ENCODE measurements at places on chromosomes 1 and 21.

- DNase-seq = no peak
These were observed 51.8 kb upstream of the INSL5 start for GRCh38 chr1:66852870-66853269.

- DNase-seq = no peak
These were observed 19.4 kb downstream of the NEK7 start for GRCh38 chr1:198176179-198176578.

DNA sequence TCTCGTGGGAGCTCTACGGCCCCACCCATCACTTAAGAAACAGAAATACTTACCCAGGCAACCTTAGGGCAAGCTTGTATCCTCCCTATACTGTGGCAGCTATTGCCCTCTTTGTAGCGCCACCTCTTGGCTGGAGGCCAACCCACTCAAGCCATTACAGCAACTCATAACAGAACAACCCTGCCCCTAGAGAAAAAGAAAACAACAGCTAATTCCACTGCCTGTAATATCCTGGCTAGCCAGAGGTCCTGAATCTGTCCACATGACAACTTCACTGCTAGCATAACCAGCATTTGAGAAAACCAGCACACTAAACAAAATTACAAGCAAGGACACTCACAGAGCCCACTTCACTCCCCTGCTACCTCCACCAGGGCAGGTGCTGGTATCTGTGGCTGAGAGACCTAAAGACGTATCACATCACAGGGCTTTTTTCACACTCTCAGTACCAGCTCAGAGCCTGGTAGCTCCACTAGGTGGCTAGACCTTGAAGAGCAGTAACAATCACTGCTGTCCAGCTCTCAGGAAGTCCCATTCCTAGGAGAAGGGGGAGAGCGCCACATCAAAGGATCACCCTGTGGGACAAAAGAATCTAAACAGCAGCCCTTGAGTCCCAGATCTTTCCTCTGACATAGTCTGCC lies 14.5 kb upstream of the MX1 start:
- no peak for DNase-seq

GRCh38 chr1:33387625-33388024 lies 43.3 kb downstream of the PHC2 start:
- no peak for DNase-seq

DNA sequence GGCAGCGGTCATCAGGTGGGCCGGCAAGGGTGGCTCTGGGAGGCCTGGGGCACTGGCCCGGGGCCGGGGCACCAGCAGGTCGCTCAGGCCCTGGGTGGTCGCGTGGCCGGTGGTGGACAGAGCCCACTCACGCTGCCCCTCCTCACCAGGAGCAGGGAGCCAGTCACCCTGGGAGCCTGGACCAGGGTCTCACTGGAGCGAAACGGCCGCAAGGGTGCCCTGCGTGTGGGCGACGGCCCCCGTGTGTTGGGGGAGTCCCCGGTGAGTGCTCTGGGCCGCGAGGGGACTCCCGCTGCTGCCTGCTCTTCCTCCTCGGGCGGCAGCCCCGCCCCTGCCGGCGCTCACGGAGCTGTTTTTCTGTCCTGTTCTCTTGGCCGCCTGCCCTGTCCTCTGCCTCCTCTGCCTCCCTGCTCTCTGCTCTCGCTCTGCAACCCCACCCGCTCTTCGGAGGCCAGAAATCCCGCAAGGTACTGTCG lies 23.5 kb downstream of the RNF223 start:
- no peak for DNase-seq

- no peak for DNase-seq
These were observed 330.6 kb downstream of the DSCAM start for GRCh38 chr21:40516335-40516734.

GRCh38 chr1:95352767-95353166 lies 118.8 kb downstream of the RWDD3 start:
- no peak for DNase-seq

- no peak for DNase-seq
These were observed 57.3 kb downstream of the HS2ST1 start for GRCh38 chr1:86971778-86972177.

DNA sequence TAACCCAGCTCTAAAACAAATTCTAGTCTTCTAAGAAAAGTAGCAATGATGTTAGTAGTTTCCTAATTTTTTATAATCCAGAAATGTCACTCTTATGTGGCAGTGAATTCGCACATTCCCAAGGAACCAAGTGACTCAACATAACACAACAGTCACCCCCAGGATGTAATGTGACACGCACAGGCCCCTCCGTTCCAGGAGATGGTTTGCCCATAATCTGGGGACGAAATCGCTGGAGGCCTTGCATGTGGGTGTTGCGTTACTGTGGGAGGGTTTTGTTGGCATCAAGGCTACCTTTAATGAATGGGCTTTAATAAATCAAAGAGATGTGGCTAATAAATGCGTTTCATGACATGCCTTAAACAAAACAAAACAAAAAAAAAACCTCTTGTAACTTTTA lies 50.9 kb downstream of the EVA1C start:
- no peak for DNase-seq

DNA sequence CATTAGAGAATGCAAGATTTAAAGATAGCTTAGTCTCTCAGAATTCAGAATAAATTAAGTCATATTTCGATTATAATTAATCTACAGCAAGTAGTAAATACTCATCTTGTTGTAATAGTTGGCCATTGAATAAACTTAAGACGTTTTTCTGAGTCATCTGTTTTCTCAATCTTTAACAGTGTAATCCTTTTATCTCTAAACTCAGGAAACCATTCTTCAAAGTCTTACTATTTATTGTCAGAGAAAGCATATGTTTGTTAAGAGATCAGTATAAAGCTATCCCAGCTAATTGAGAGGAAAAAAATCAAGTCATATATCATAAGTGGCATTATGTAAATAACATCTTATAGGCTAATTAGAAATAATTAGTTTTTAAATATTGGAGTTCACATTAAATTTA lies 201.2 kb upstream of the ADAMTS5 start:
- no peak for DNase-seq

GRCh38 chr1:37485902-37486679 lies 11.7 kb downstream of the ZC3H12A start:
- DNase-seq = no peak

All from stimulated activated CD8-positive, alpha-beta memory T cell treated with anti-CD3 and anti-CD28 coated beads, Interleukin-4, amount 100 ng/mL, for 4 hours (primary cell).